ENCODE measurements at places on chromosomes 2 and 18. TPM values are rescaled to one million over a fixed set of nuclear protein-coding genes. Genes with fewer than 3 reads are reported as not detected.
A peak's percentile ranks its signal among the peaks of the same experiment; 100 is the strongest.

- DNase-seq: no peak
- H3K27me3 ChIP-seq: no peaks in the 10 kb centered on the region
- no peak overlapping the region for H3K27ac ChIP-seq
- peaks cover 47% of the 10 kb centered on the region for H3K4me1 ChIP-seq
Measured at GRCh38 chr18:47928466-47928865, 2.0 kb downstream of the SMAD2 start.

DNA sequence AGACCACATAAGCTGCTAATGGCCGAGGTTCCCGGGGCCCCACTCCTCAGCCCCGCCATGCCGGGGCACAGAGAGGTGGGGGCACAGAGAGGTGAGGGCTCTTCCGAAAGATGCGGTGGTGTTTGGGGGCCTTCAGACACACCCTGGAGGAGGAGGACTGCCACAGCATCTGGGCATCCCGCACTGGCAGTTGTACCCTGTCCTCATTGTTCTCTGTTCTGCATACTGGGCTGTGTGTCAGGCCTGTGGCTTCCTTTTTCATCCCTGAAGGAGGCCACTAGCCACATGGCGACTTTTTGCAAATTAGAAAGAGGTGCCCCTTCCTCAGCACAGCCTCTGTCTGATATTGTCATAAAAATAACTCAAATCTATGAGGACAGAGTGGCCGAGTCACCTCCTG lies 150.1 kb downstream of the CTIF start:
- peaks cover 6% of the 10 kb centered on the region for H3K4me1 ChIP-seq
- no peak for DNase-seq
- no peak overlapping the region for H3K27ac ChIP-seq

- H3K4me1 ChIP-seq: peaks cover 13% of the 10 kb centered on the region
- H3K27ac ChIP-seq: peak overlapping the region; percentile 75
- H3K36me3 ChIP-seq: no peaks in the 10 kb centered on the region
Measured at GRCh38 chr2:233062946-233063268, 2.8 kb downstream of the INPP5D start.

TOGARAM2 gene
- 3.6 TPM for total RNA-seq

AKAIN1 gene
- not detected for total RNA-seq

- H3K4me1 ChIP-seq: no peaks in the 10 kb centered on the region
- no peak overlapping the region for H3K4me3 ChIP-seq
- no peaks in the 10 kb centered on the region for H3K36me3 ChIP-seq
- no peak for DNase-seq
Measured at GRCh38 chr18:23386317-23386716, 66.8 kb upstream of the RIOK3 start.

DNA sequence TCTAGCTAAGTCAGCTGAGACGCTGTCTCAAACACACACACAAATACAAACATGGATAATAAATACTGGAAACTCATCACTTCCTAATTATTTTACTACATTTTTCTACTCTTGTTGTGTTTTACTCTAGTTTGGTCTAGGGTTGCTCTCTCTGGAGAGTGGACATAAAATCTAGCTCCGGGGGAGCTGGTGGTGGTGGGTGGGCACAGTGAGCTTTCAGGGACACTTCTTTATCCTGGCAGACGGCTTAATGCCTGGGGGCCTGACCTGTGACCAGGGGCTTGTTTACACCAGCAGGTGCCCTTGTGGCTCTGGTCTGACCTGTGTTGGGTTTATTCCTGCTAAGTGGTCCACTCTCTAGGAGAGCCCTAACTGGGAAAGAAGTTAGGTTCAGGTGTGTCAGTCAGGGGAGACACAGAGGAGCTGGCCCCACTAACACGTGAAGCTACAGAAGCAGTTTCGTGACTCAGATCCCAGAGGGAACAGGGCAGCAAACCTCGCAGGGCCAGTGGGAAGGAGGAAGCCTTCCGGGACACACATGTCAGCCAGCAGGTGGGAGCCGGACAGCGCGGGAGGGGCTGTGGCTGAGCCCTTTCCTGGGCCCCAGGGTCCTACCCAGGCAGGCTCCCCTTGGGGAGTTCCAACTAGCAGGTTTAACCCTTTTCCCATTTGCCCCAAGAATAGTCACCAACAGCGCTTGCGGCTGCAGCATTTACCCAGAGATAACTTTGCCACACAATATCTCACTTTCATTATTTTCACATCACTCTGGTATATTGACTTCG lies 22.5 kb upstream of the BOK start:
- H3K27me3 ChIP-seq: peaks cover 3% of the 10 kb centered on the region
- H3K27ac ChIP-seq: no peak overlapping the region
- DNase-seq: no peak
- peaks cover 2% of the 10 kb centered on the region for H3K4me1 ChIP-seq

DNA sequence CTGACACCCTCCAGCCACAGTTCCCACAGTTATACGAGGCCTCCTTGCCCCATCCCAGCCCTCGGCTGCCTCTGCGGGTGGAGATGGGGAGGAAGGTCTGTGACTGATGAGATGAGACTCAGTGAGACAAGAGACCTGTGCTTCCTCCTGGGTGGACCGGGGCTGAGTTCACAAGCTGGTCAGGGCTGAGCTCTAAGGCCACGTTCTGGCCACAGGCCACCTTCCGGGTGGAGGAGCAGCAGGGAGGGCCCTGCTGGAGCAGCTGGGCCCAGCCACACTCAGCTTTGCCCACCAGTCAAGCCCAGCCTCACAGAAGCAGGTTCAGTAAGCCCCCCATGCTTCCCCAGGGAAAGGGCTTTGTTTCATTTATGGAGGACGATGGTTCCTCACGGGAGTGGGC lies 214.7 kb downstream of the ANKRD30B start:
- H3K27me3 ChIP-seq: no peaks in the 10 kb centered on the region
- no peaks in the 10 kb centered on the region for H3K36me3 ChIP-seq
- no peak for DNase-seq
- no peaks in the 10 kb centered on the region for H3K4me1 ChIP-seq
- no peak overlapping the region for H3K27ac ChIP-seq

GRCh38 chr2:1714291-1715064 lies 29.8 kb downstream of the PXDN start:
- H3K27ac ChIP-seq: peak overlapping the region; percentile 66
- no peak overlapping the region for H3K4me3 ChIP-seq
- no peak for DNase-seq
- H3K27me3 ChIP-seq: no peaks in the 10 kb centered on the region
- peaks cover 3% of the 10 kb centered on the region for H3K4me1 ChIP-seq

FAM210A gene
- total RNA-seq: 29.3 TPM

TEKT4 gene
- not detected for total RNA-seq

SLC25A52 gene
- not detected for total RNA-seq

GRCh38 chr2:216858312-216858711 lies 1.6 kb downstream of the TNP1 start:
- H3K36me3 ChIP-seq: no peaks in the 10 kb centered on the region
- H3K4me1 ChIP-seq: peaks cover 5% of the 10 kb centered on the region
- no peak for DNase-seq

- H3K27ac ChIP-seq: no peak overlapping the region
- H3K27me3 ChIP-seq: no peaks in the 10 kb centered on the region
- H3K36me3 ChIP-seq: no peaks in the 10 kb centered on the region
- no peak for DNase-seq
Measured at GRCh38 chr18:24121625-24122024, 17.2 kb upstream of the CABYR start.

DNA sequence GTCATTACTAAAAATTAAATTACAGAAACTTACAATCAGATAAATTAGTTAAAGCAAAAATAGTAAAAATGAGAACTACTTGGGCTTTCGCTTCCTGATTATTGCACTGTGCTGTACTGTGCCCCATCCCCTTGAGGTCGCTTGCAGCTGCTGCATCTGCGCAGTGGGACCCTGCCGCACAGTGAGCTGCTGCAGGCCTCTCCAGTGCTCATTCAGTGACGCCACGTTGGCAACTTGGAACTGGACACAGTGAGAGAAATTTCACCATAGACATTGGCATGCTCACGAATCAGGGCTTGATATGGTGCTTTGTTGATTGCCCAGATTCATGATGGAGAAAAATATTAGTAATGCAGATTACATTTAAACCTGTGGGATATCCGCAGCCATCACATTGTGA lies 290.8 kb upstream of the MYT1L start:
- no peaks in the 10 kb centered on the region for H3K36me3 ChIP-seq
- no peak overlapping the region for H3K27ac ChIP-seq
- no peaks in the 10 kb centered on the region for H3K27me3 ChIP-seq
- DNase-seq: no peak

CCDC68 gene
- total RNA-seq: 3.4 TPM

DNA sequence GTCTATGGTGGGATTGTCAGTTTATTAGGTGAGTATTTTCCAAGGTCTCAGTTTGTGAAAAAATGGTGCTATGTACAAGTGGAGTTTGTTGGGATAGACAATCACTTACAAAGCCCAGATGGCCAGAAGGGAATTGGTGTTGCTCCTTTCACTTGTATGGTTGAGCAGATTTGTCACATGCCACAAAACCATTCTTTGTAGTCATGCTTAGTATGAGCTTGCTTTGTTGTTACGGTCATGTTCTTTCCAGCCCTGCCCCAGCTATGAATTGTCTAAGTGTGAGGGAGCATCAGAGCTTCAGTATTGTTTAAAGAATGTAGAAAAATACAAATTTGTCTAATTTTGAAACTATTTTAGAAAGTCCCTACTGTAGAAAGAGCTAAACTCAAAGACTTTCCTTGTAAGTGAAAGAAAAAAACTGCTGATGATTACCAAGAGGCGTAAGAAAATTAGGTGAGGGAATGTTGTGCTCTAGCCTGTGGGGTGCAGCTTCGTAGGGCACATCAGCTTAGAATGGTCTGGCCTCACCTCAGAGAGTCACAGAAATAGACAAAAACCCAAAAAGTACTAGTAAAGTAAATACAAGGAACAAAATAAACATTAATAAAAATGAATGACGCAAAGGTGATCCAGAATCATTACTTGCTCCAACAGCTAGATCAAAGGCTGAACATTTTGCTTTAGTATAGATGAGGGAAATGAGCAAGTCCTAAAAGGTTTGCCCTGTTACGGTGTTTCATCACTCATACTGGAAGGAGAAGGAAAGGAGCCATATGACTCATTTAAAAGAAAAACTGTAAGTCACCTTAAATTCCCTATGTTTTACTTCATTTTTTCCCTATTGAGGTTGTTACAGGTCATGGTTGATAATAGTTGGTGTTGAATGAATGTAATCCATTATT lies 9.2 kb downstream of the TGIF1 start:
- H3K36me3 ChIP-seq: peaks cover 3% of the 10 kb centered on the region
- peaks cover 15% of the 10 kb centered on the region for H3K4me1 ChIP-seq
- no peak for DNase-seq
- no peaks in the 10 kb centered on the region for H3K27me3 ChIP-seq
- H3K27ac ChIP-seq: no peak overlapping the region
- H3K4me3 ChIP-seq: no peak overlapping the region

- H3K4me1 ChIP-seq: peaks cover 59% of the 10 kb centered on the region
- DNase-seq: no peak
- H3K27ac ChIP-seq: no peak overlapping the region
- peaks cover 2% of the 10 kb centered on the region for H3K36me3 ChIP-seq
- H3K27me3 ChIP-seq: peaks cover 97% of the 10 kb centered on the region
- peak overlapping the region; percentile 46 for H3K4me3 ChIP-seq
Measured at GRCh38 chr2:172095146-172095904, 7.4 kb downstream of the DLX2 start.

PDK1 gene
- total RNA-seq: 27.2 TPM

DNA sequence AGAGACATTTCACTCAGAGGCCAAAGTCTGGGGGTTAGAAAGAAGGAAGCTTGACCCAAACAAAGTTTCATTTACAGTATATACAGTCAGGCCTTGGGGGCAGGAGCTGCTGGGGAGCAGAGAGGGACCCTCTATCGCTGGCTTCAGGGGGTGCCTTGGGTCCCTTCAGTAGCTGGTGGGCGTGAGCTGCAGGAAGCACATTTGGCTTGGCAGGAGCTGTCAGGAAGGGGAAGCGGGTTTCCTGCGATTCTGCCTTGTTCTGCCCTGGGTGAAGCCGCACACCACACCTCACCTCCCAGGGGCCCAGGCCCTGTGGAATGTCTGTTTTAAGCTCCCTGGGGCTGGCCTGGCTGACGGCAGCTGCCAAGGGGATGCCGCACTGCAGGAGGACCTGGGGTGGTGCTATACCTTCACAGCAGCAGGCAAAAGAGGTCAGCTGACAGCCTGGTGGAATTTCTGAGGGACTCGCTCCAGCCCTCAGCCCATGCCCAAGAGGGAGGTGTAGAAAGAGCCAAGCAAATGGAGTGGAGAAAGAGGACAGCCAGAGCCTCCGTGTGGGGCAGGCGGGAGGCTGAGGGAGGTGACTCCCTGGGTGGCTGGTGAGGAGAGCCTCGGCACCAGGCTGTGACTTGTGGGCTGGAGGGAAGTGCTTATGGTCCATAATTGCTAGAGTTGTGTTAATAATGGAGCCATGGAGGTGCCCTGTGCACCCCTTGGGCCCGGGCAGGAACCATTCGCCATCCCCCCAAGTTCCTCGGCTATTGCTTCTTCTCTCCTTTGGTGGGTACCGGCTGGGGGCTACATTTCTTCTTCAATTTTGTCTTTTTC lies 43.9 kb downstream of the PSD4 start:
- H3K27ac ChIP-seq: peak overlapping the region; percentile 69
- H3K4me1 ChIP-seq: peaks cover 28% of the 10 kb centered on the region
- H3K36me3 ChIP-seq: no peaks in the 10 kb centered on the region
- H3K4me3 ChIP-seq: no peak overlapping the region
- DNase-seq: peak; percentile 64

GRCh38 chr18:35411625-35412351 lies 34.7 kb upstream of the ZNF396 start:
- no peaks in the 10 kb centered on the region for H3K4me1 ChIP-seq
- no peaks in the 10 kb centered on the region for H3K27me3 ChIP-seq
- H3K36me3 ChIP-seq: no peaks in the 10 kb centered on the region
- H3K27ac ChIP-seq: no peak overlapping the region
- no peak overlapping the region for H3K4me3 ChIP-seq

- H3K27ac ChIP-seq: peak overlapping the region; percentile 69
- no peak for DNase-seq
- H3K27me3 ChIP-seq: no peaks in the 10 kb centered on the region
- no peak overlapping the region for H3K4me3 ChIP-seq
- H3K36me3 ChIP-seq: no peaks in the 10 kb centered on the region
Measured at GRCh38 chr18:13614641-13615288, 111.6 kb downstream of the FAM210A start.

DNA sequence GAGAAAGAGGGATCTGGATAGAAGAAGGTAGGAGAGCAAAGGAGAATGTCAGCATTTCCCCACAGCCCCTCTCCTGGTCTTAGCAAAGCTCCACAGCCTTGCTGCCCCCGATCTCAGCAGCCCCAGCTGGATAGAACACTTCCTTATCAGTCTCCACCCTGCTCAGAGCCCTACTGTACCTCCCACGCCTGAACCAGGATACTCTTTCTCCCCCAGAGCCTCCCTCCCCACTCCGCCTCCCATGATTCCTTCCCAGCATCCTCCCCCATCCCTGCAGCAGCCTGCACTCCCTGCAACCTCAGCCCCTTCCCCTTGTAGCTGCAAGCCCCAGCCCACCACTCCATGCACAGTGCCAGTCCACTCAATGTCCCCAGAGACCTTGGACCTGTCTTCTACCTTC lies 25.8 kb downstream of the PLB1 start:
- no peaks in the 10 kb centered on the region for H3K36me3 ChIP-seq
- no peaks in the 10 kb centered on the region for H3K4me1 ChIP-seq
- DNase-seq: no peak
- H3K4me3 ChIP-seq: no peak overlapping the region
- H3K27ac ChIP-seq: no peak overlapping the region

TNS1 gene
- total RNA-seq: 637 TPM

GRCh38 chr18:34083910-34084535 lies 140.7 kb downstream of the NOL4 start:
- DNase-seq: no peak
- H3K4me3 ChIP-seq: no peak overlapping the region
- no peaks in the 10 kb centered on the region for H3K36me3 ChIP-seq

MERTK gene
- total RNA-seq: 3.4 TPM

- no peak overlapping the region for H3K27ac ChIP-seq
- H3K36me3 ChIP-seq: no peaks in the 10 kb centered on the region
- H3K4me1 ChIP-seq: no peaks in the 10 kb centered on the region
- H3K27me3 ChIP-seq: no peaks in the 10 kb centered on the region
Measured at GRCh38 chr18:45104049-45104395, 423.3 kb downstream of the SETBP1 start.

DAPL1 gene
- not detected for total RNA-seq

Data from heart left ventricle (tissue), 16 donors.